Fibroblast of the aortic adventitia (primary cell): ENCODE measurements at places on chromosomes 6 and 20.

DNA sequence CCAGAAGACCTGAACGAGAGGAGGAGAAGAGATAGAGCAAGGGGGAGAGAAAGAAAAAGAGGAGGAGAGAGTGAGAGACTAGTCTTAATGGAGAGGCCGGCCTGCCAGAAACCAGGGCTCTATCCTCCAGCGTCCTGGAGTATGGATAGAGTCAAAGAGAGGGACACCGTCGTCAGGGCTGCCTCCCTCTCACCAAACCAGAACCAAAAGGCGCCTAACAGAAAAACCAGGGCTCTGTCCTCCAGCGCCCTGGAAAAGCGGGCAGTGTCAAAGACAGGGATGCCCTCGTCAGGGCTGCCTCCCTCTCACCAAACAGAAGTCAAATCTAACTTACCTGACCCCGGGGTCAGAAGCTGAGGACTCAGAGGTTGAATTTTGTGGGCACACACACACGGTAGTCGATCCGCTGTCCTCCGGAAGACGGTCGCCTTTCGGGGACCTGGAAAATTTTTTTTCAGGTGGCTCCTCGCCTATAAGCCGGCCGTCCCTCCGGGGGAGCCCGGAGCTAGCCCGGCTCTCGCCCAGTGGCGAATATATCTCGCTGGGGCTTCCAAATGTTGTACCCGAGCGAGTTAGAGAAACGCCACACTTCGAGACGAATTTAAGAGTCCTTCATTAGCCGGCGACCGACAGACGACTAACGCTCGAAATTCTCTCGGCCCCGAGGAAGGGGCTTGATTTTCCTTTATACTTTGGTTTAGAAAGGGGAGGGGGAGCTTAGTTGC, 148.2 kb downstream of the TRIM27 start:
- no peak for DNase-seq

GRCh38 chr6:150027806-150028565, 2.7 kb upstream of the RAET1L start:
- no peak for DNase-seq

- no peak for DNase-seq
Measured at GRCh38 chr6:10177704-10178103, 237.2 kb downstream of the TFAP2A start.

DNA sequence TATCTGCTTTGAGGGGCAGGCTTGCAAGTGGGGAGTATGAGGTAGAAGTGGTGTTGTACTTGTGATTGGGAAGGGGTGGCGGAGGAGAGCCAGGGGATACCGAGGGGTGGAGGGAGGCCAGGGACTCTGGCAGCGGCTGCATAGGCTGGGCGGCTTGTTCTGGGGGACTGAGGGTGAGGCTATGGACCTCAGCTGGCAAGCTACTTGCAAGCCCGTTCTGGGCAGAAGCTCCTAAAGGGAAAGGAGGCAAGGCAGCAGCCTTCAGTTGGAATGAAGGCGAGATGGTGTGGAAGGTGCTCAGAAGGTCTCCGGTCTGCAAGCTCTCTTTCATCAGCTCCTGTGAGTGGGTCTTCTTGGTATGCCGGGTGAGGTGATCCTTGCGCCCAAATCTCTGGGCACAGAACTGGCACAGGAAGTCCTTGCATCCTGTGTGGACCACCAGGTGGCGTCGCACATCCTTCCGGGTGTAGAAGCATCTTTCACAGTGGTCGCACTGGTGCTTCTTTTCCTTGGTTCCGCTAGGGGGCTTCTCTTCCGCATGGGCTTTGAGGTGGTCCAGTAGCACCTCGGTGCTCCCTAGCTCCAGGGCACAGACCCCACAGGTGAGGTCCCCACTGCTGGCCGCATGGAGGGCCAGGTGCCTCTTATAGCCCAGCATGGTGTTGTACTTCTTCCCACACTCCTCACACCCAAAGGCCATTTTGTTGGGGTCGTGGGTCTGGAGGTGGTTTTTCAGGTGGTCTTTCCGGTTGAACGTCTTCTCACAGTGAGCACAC, 66.0 kb downstream of the PLAGL1 start:
- DNase-seq = peak; percentile 56

GRCh38 chr6:169452869-169453620, 199.4 kb upstream of the THBS2 start:
- no peak for DNase-seq

- no peak for DNase-seq
Measured at GRCh38 chr6:141445928-141446628, 686.6 kb upstream of the GJE1 start.

DNA sequence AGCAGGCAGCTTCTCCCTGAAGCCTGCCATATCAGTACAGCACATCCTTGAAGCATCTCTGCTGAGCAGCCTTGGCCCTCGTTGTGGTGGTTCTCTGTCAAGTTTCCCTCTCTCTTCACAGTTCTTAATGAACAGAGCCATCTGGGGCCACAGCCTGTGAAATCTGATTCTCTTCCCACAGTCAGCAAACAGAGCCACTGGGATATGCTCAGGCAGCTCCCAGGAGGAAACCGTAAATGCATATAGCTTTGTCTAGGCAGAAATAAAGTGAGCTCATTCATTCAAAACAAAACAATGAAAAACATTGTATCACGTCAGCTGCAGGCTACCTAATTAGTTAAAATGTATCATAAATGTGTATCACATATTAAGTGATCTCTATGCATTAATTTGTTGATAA, 80.3 kb downstream of the TBC1D7 start:
- DNase-seq = peak; percentile 32

GRCh38 chr20:59701236-59701635, 96.9 kb downstream of the PHACTR3 start:
- DNase-seq = no peak

- DNase-seq = no peak
Measured at GRCh38 chr20:19673575-19673974, 84.5 kb upstream of the RIN2 start.

DNA sequence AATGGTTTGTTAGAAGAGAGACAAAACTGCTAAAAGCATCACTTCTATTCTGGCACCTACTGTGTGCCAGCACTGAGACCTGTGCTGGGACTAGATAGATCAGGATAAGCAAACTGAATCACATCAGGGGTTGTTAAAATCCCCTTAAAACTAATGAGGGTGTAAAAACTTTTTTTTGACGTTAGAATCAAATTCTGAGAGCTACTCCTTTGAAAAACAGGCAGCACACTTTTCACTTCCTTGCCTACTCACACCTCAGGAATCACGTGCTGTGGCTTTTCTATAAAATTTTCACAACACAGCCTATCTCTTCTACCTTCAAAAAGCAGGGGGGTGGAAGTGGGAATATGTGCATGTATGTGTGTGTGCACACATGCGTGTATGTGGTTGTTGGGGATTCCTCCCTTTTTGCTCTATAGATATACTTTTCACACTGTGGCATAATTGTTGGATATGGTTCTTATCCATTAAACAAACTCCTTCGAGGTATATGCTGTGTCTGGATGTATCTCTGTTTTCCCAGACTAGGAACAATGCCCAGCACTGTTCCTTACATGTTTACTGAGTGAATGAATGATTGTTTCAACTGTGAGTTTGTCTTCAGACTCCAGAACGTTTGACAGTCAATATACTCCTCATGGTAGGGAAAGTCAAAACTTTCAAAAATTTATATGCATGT, 105.4 kb downstream of the FYN start:
- no peak for DNase-seq

DNA sequence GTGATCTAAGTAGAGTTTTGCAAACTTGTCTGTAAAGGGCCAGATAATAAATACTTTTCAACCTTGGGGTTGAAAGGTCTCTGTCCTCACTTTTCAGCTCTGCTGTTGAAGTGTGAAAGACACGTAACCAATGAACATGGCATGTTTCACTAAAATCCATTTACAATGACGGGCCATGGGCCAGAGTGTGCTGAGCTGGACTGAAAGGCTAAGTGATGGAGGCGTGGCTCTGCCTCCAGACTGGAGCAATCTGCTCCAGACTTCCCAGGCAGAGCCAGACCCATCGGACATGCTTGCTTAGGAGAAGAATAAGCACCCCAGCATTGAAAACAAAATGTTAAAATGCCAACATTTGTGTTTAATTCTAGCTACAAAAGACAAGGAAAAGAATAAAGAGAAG, 41.4 kb downstream of the SCAND1 start:
- peak; percentile 14 for DNase-seq

DNA sequence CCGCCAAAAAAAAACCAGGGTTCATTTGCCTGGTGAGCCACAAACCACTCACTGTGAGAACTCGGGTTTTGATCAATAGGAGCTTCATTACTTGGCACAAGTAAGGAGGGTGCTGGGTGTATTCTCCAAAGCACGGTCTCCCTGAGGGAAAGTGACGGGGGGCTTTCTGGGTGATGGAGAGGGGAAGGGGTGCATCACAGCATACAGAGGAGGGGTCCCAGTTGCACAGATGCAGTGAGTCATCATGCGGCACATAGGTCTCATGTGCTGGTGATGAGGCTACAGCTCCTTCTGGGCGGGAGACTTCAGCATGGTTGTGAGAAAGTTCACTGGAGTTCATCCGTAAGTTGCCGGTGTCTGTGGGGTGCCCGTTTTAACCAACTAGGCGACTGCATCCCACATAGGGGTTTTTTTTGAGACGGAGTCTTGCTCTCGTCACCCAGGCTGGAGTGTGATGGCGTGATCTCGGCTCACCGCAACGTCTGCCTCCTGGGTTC, 36.2 kb downstream of the SUN5 start:
- DNase-seq = no peak

DNA sequence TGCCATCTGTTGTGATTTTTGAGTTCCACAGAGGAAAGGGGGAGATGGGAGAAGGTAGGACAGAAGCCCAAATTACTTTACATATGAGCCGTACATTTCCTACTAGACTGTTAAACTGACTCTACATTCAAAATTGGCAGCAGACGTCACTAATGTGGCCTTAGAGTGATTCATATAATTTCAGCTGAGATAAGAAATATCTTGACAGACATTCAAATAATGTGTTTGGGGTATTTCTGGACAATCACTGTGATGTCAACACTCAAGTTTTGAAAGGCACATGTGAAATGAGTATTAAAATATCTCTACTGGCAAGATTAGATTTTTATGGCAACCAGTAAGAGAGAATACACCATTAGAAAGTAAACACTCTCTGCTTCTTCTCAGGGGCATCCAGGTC, 104.0 kb downstream of the MTFR2 start:
- DNase-seq = peak; percentile 81

- no peak for DNase-seq
Measured at GRCh38 chr6:169939554-169940164, 188.2 kb downstream of the ERMARD start.

DNA sequence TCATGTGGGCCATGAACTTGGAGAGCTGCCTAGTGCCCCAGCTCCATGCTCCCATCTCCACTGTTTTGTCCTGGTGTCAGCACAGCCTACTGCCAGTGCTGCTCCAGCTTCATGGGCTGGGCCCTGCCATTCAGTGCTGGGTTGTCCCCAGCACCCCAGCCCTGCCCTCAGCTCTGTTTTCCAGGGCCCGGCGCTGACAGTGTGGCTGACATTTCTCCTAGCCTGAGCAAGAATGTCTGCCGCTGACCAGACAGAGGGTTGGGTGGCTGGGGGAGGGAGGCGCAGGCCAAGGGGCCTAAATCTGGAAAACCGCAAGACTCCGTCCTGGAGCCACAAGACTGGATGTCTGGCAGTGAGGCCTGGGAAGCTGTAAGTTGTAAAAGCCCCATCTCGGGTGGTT, 78.9 kb downstream of the DHX35 start:
- no peak for DNase-seq

- DNase-seq = no peak
Measured at GRCh38 chr6:82259389-82259788, 11.8 kb upstream of the IBTK start.

- no peak for DNase-seq
Measured at GRCh38 chr6:50966986-50967385, 148.3 kb downstream of the TFAP2B start.

DNA sequence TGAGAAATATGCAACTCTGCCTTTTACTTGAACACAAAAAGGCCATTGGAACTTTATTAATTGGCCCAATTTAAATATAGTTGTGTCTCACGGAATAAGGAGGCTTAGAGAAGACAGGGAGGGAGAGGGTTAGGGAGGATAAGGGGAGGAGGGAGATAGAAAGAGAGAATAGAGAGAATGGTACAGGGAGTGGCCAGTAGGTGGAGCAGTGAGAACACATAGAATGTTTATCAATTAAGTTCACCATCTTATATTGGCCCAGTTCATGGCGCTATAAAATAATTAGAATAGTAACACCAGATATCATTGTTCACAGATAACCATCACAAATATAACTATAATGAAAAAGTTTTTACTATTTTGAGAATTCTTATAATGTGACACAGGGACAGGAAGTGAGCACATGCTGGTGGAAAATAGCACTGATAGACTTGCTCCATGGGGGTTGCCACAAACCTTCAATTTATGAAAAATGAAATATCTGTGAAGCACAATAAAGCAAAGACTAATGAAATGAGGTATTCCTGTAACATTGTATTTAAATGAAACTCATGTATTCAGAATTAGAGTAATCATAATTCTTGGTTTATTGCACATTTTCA, 374.1 kb upstream of the MANEA start:
- DNase-seq = peak; percentile 28

- peak; percentile 39 for DNase-seq
Measured at GRCh38 chr6:148868901-148869300, 122.1 kb downstream of the UST start.

DNA sequence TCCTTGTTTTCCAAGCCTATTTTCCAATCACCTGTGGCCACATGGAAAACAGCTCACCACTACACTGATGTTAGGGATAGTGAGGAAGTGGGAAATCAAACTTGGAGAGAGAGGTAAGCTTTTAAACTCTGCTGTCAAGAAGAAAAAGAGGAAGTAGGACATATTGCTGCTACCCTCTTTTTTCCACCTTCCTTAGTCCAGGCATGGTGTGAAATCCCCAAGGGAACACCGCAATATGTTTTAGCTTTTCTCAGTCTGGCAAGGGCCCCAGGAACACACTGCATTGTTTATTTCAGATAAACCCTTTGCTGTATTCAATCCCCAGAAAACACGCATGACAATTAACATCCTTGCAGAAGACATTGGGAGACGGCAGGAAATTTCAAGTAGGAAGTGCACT, 61.3 kb downstream of the HS3ST5 start:
- DNase-seq = no peak

- no peak for DNase-seq
Measured at GRCh38 chr6:157681041-157681650, 141.9 kb upstream of the SNX9 start.

DNA sequence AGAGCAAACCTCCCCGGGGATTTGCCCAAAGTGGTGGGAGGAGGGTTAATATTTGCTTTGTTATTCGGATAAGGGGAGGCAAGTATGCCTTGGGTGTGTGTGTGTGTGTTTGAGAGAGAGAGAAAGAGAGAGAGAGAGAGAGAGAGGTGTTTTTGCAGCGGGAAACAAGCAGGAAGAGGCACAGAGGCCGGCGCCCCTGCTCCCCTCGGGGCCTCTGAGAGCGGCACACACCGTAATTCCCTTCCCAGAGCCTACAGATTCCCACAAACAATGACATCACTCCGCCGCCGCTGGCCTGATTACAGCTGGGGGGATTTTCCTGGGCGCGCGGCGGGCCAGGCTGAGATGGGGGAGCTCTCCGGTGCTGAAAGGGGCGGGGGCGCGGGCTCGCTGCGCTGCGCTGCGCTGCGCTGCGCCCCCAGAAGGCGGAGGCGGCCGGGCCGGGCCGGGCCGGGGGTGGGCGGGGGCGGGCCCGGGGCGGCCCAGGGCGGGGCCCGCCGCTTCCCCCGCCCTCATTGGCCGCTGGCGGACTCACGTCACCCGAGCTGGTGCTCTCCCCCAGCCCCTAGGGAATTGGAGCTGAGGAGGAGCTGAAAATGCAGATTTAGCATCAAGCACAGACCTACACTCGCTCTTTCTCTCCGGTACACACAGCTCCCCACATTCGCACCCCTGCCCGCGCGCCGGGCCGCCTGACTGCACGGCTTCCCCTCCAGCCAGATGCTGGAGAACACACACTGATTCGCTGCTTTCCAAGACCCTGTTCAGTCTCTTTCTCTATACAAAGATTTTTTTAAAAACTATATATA, at the start of gene PCSK2:
TSS of gene PCSK2 (plus strand) at position 631 of the 809 bp plus-strand sequence. CDS start 266 bp downstream, outside the sequence.
- peak; percentile 15 for DNase-seq
